Cerebellum (tissue), 4 donors: ENCODE measurements at places on chromosomes 2 and 18. TPM values are rescaled to one million over a fixed set of nuclear protein-coding genes. Genes with fewer than 3 reads are reported as not detected.

GRCh38 chr18:26017929-26018328 is 72.5 kb downstream of the SS18 start:
- DNase-seq = peak; percentile 68

DNA sequence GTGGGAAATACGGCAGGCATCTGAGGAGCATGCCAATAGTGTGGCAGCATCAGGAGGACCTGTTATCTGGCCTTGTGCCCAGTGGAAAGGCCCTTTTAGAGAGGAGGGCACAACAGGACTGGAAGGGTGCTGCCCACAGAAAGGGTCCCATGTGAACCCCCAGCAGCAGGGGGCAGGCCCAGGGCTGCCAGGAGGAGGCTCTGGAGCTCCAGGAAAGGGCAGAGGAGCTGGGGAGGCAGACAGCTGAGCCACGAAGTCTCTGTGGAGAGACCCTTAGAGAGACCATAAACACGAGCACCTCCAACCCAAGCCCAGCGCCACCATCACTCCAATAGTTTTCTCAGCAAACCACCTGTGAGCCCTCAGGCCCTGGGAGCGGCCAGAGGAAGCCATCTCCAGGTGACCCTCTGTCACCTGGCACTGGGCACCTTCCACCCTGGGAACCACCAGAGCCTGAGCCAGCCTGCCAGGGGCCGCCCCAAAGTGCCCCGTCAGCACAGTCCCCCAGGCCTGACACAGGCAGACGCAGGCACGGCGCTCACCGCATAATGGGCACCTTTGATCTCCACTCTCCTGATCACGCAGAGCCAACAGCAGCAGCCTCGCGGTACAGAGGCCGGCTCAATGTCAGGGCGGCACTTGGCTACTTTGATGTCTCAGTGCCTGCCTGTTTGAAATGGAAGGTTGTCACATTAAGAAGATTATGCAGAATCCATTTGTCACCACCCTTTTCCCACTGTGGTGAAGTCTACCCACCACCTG is 162.5 kb upstream of the RAB6C start:
- DNase-seq = no peak

- DNase-seq = peak; percentile 27
These were observed 388.6 kb upstream of the TNP1 start for GRCh38 chr2:217248312-217248935.

DNA sequence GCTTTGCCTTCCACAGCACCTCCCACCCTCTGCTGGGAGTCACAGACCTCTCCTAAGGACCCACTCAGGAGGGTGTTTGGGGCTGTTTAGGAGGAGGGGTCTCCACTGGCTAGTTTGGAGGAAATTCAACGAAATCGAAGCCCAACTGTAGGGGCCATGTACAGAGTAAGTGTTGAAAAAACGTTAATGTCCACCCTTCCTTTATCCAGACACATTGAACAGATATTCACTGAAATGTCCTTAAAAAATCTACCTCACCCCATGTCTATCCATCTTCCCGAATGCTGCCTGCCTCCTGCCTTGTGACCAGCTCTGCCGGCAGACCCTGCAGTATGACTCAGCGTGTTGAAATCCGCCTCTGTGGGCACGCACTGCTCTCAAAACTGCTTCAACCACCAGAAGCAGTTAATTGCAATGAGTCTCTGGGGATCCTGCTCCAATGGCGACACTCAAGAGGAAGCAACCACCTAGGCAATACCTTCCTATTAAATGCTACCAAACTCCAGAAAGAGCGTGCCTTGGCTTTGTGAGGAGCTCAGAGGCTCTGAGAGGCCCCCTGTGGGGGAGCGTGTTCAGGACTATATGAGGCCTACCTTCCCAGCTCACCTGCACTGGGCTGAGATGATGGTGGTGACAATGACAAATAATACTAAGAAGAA is 61.4 kb upstream of the RTN4 start:
- DNase-seq = no peak

DNA sequence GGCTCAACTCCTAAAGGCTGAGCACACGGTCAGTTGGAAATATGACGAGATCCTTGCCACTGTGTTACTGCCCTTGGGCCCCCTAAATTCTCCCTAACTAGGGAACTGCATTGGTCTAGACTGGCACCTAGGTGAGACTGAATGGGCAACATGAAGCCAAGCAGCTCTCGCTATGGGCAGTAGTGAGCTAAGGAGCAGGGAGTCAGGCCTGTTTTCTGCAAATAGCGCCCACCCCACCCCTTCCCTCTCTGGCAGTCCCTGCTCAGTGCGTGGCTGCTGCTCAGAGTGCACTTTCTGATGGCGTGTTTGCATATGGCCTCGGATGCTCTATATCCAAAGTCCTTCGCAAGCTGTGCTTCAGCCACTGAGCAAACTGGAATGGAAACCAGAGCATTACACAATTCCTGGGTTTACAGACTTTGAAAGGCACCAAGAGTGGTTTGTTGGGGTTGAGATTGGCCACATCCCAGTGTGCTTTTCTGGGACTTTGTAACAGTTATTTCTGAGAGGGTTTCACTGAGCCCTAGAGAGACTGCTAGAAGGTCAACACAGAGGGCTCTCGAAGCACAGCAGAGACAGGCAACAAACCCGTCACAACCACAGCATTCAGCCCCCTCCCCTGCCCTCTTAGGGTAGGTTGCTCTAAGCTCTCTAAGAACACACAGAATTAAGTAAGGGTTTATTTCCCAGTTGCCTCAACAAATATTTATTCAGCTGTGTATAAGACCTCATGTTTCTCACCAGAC is 419.9 kb downstream of the STK39 start:
- no peak for DNase-seq

DNA sequence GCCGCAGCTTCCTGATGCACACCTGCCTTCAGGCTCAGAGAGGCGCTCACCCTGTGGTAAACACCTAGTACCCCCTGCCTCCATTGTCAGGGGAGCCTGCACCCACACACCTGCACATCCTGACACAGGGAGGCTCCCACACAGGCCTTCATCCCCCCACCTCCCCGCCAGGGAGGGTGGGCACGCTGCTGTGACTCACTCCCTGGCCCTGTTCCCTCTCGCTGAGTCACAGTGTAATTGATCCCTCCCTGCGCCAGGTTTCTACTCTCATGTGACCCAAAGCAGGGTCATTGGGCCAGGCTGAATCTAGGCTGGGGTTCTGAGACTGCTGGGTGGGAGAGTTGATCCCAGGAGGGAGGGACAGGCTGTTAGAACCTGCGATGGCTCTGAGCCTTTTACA is 8.5 kb upstream of the CELF4 start:
- DNase-seq = no peak

GRCh38 chr2:168573128-168573903 is 117.2 kb downstream of the CERS6 start:
- DNase-seq = no peak

DNA sequence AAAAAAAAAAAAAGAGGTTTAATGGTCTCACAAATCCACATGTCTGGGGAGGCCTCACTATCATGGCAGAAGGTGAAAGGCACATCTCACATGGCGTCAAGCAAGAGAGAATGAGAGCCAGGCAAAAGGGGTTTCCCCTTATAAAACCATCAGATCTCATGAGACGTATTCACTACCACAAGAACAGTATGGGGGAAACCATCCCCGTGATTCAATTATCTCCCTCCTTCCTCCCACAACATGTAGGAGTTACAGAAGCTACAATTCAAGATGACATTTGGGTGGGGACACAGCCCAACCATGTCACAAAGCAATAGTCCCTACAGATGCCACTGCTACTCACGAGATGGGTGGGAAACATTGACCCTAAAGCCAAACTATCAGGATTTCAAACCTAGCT is 392.7 kb upstream of the ID2 start:
- no peak for DNase-seq

DNA sequence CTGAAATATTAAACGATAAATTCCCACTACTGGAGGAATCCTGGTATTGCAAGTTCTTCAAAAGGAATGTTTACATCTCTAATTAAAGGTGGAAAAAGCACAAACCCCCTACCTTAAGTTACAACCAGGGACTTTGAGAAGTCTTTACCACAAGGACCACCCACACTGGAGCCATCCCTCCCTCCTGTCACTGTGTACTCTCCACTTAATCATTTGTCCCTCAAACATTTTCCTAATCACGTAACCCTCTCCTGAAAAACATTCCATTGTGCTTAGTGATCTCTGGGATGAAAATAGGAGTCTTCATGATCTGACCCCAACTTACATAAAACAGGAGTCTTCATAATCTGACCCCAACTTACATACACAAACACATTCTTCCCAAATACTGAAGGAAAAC is 85.7 kb downstream of the SUCLG1 start:
- DNase-seq = no peak

- no peak for DNase-seq
These were observed 43.6 kb downstream of the FECH start for GRCh38 chr18:57542812-57543427.

- no peak for DNase-seq
These were observed 116.2 kb downstream of the MEMO1 start for GRCh38 chr2:31894656-31895055.

CSRNP3 gene
- 98.3 TPM for total RNA-seq

REG3A gene
- 0.45 TPM for total RNA-seq

DNAH6 gene
- 9.5 TPM for total RNA-seq

PROC gene
- total RNA-seq = 0.18 TPM

KCNG2 gene
- 2.1 TPM for total RNA-seq
